G401 (cell line): ENCODE measurements at places on chromosomes 2 and 18.

DNA sequence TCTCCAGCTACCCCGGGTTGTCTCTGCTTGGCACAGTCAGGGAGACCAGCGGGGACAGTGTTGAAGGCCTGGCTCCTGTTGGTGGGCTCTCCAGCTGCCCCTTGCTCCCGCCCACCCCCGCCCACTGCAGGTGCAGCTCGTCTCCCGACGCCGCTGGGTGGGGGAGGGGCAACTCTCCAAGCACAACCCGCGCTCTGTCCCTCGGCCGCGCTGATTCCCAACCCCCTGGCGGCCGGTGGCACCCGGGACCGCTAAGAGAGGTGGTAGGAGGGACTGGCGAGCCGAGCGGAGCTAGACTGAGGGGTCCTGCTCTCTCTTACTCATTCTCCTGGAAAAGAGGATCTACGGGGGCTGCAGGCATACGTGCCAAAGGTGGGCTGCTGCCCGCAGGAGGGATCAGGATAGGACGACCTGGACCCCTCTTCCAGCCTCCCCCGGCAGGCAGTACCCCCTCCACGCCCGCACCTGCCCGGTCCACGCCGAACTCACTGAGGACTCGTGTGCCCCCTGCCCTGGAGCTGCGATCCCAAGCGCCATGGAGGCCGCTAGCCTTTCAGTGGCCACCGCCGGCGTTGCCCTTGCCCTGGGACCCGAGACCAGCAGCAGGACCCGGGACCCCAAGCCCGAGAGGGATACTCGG, 44.5 kb downstream of the DDX18 start:
- DNase-seq = no peak

- peak; percentile 9 for DNase-seq
These were observed 5.6 kb upstream of the WDR7 start for GRCh38 chr18:56645415-56646016.

DNA sequence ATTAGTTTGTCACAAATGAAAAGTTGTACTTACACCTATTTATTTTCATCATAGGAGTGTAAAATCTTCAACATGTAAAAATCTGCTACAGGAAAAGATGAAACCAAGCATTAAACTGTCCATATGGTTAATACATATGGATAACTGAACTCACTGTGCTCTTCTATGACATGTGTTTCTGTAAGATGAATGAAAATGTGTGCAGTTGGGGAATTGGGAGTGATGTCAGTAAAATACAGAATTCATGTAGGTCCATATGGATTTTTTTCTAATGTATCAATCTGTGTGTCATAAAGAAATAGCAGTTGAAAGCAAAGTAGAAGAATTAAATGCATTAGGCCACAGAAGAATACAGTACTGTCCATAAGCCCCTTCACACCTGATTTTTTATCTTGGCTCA, 178.4 kb upstream of the COL3A1 start:
- no peak for DNase-seq

- DNase-seq = no peak
These were observed 63.7 kb upstream of the MMADHC start for GRCh38 chr2:149651229-149651628.

GRCh38 chr18:11366410-11366809, 217.0 kb upstream of the PIEZO2 start:
- no peak for DNase-seq
